Ovary (tissue), 10 donors: ENCODE measurements at places on chromosomes 2 and 18.
A peak's percentile ranks its signal among the peaks of the same experiment; 100 is the strongest.

DNA sequence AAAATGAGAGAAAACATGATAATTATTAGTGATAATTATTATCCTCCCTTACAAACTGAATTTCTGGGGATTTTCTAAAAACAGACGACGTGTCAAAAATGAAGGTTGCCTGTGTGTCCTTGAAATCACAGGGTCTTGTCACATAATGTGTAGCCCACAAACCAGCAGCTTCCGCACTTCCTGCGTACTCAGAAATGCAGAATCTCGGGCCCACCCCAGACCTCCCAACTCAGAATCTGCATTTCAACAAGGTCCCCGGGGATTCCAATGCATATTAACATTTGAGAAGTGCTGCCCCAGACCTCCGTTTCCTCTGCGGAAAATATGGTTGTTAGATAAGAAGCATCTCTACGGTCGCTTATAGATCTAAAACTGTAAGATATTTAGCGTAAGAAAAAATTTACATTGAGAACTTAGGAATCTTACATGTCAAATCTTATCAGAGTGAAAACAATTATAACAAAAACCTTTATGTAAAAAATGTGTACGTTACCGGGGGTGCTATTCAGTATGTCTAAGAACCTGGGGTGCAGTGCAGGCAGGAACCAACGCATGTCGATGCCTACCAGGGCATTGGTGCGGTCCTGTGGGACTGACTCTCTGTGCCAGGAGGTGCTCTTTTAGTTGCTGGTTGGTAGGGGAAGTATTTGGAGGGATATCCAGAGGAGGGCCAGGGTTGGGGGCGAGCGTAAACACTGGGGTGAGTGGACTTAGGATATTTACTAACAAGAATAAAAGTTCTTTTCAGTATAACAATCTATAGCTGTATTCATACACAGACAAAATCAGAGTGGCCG, 15.2 kb downstream of the CDKL4 start:
- no peak for DNase-seq

GRCh38 chr18:24837066-24837465, 376.6 kb downstream of the HRH4 start:
- no peak for DNase-seq

- no peak for DNase-seq
Measured at GRCh38 chr18:57544936-57545660, 41.4 kb downstream of the FECH start.

GRCh38 chr18:10074110-10074509, 160.3 kb downstream of the VAPA start:
- DNase-seq, result no peak

GRCh38 chr2:66547118-66547517, 112.2 kb downstream of the MEIS1 start:
- no peak for DNase-seq

DNA sequence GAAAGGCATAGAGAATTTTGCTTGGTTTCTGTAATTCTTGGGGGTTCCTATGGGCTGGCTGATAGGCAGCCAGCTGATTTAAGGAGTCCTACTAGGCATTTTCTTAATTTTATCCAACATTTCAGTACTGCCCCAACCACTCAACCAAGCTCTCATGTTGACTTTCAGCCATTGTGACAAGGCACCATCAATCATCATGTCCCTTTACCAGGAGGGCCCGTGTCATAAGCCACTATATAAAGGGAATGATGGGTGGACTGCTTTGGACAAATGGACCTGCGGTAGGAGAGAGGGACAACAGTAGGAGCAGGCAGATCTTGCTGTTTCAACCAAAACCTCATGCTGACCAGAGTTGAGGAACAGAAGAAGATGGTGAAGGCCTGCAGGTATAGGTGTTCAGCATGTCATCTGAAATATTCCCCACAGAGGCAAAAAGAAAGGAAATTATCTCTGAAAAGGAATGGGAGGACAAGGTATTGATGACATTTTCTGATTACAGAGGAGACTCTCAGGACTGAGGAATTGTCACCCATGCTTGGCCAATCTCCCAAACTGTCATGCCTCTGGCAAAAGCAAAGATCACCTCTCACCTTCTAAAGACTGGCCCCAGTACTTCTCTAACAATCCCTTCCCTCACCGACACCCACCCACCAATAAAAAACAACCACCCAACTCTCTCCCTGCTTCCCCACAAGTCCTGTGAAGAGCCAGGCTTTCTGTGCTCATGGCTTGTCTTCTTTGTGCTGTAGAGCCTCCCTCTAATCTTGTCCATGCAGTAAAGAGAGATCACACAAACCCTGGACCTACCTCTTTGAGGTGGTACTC, 10.9 kb upstream of the TNP1 start:
- DNase-seq, result no peak

- no peak for DNase-seq
Measured at GRCh38 chr2:2826621-2827020, 495.5 kb upstream of the MYT1L start.

- DNase-seq, result no peak
Measured at GRCh38 chr2:18836436-18836835, 247.1 kb upstream of the NT5C1B start.

DNA sequence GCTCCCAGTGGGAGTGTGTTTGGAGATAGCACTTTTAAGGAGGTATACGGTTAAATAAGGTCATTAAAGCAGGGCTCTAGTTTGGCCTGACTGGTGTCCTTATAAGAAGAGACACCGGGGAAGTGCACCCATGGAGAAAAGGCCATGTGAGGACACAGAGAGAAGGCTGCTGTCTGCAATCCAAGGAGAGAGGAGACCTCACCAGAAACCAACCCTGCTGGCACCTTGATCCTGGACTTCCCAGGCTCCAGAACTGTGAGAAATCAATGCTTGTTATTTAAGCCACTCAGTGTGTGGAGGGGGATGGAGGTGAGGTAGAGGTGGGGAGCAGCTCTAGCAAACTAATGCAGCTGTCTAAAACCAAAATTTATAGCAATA, 62.0 kb downstream of the RPL31 start:
- no peak for DNase-seq

DNA sequence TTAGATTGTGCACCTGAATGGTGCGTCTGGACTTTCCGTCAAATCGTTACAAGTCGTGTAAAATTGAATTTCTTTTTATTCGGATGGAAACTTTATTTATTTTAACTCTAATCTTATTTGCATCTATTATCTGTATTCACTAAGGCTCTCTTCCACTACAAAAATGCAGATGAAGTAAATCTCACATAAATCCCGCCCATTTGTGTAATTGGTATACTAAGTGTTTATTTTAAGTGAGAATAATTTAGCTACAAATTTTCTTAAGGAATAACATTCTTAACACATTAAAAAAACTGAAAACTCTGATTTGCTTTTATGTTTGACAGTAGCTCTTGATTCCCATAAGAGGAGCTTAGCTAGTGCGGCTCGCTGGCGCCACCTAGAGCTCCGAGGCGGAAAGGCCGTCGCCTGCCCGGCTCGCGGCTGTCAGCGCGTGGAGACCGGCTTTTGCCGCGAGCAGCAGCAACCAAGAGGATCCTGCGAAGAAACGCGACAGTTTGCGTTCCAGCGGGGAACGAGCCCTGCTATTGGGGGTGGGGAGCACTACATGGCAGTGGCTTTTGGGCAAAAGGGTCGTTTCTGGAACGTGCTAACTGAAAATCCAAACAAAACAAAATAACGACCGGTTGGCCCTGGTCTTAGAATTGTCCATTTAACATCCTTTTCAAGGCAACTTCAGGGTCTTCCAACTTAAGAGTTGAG, 6.7 kb downstream of the SP9 start:
- DNase-seq, result peak; percentile 86

DNA sequence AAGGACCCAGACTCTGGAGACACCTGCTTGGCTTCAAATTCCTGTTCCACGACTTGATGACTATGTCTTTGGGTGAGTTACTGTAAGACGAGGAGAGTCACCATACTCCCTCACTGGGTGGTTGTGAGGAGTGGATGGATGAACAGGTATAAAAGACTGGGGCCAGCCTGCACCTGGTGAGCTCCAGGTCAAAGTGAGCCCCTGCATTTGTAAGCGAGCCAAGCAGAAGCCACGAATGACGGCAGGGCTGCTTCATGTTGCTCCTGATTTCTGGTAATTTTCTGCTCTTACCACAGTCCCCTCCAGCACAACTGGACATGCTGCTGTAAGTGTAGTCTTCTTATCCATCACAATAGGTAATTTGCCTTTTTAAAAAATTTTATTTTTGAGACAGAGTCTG, 86.6 kb downstream of the POLR1A start:
- DNase-seq, result no peak

DNA sequence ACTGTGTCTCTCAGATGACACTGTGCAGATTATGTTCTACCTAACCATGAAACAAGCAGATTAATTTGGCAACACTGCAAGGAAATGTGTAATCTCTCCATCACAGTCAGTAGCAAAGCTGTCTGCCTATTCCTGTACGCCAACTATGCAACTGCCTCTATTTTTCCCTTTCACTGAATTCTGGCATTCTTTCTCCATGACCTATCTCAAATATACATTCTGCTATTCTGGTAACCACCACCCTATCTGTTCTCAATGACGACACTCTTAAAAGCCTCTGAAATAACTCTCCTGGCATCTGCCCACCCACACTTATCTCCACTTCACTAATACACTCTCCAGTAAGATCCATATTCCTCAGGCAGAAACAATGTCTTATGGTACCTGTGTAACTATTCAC, 78.7 kb downstream of the ABCA12 start:
- no peak for DNase-seq

GRCh38 chr2:97712693-97713295, 582 bp upstream of the ZAP70 start:
- DNase-seq, result no peak

DNA sequence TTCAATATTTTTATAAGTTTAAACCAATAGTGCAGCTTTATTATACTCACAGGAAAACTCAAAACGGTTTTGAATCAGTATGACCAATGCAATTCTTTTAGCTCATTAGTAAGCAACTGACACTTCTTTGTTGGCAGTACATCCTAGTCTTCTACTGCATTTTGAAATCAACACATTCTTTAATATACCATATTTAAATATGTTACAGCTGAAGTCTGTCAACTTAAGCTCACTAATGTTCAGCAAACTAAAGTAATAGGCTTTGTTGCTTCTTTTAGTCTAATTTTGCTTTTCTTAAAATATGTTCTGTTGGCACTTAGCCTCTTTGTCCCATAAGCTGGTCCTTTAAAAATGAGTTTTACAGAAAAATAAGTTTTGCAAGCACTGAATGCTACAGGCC, 55.4 kb upstream of the CCBE1 start:
- DNase-seq, result no peak

- no peak for DNase-seq
Measured at GRCh38 chr2:140586379-140586778, 1544.4 kb downstream of the LRP1B start.

GRCh38 chr2:216901273-216901672, 41.4 kb upstream of the TNP1 start:
- DNase-seq, result no peak
